NB4 (cell line): ENCODE measurements at places on chromosomes 12 and 14.

DNA sequence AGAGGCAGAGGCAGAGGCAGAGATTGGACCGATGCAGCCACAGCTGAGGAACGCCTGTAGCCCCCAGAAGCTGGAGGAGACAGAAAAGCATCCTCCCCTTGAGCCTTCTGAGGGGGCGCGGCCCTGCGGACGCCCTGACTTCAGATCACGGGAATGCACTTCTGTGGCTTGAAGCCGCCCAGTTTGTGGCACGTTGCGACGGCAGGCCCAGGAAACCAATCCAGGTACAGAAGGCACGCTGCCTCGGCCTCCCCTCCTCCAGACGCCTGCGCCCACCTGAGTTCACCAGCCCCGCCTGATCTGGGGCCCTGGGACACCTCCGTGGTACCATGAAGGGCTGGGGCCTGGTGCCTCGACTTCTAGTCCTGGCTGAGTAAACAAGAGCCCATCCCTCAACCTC, 82.0 kb downstream of the NCOR2 start:
- DNase-seq, result no peak

- DNase-seq, result peak; percentile 70
These were observed 6.9 kb upstream of the TUBA1A start for GRCh38 chr12:49195736-49196135.

DNA sequence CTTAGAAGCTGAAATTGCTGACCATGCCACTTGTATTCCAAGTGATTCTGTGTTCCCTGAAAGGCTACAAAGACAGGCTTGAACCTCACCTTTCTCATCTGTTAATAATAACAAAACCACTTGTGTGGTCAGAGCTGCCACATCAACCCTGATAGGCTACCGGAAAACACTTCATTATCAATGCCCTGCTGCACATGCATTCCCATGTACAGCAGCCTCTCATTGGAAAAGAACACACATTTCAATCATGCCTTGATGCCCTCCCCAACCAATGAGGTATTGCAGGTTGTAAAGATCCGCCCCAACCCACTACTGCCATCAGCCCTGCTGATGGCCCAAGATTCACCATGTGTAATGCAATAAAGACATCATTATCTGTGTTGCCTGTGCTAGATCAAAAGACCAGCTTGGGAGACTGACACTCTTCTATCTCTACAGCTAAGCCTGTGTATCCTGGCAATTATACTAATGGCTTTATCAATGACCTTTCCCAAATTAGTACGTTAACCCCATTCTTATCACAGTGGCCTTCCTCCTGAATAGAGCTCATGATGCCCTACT, 2.8 kb downstream of the GPR19 start:
- no peak for DNase-seq

DNA sequence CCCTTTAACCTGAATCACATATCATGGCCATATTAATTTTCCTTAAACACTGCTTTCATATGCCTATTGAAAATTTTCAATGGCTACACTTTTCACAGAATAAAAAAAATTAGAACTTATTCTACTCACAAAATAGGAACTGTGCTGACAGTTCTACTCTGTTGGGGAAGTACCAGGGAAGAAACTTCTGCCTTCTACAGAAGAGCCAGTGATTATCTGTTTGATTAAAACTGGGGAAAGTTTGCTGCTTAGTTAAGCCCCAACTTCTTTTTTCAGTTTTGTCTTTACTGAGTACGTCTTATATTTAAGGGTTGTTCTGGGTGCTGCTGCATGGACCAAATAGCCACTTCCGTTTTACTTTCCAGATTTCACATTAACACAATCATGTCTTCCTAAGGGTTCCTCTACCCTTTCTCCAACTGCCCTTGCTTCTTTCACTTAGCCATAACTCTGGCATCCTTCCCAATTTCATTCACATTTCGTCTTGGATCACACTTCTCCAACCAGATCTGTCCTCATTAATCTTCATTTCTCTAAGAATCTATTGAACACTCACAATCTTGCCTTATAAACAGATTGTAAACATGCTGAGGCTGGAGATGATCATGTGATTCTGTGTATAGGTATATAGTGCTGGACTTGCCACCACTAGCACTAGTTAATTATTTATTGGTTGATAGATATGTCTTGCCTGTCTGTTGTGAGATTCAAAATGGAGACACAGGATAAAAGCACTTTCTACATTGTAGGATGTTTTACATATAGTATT, 1.9 kb upstream of the SEL1L start:
- DNase-seq, result no peak

DNA sequence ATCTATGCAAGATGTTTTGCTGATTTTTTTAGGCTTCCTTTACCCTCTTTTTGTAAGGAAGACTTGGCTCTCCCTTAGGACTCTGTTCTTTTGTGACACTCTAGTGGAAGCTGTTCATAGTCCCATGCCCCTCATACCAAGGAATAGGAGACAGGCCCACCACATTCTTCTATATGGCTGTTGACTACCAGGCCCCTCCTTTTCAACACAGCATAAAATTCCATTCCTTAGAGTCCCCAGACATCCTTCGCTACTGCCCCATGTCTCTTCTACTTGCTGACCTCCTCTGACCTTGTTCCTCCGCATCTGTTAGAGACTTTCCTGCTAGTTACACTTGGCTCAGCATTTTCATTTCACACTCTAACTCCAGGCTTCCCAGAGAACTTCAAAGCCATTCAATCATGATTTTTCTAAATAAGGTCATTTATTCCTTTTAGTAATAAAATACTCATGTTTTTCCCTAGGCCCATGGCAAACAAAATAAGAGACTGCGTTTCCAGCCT, 9.7 kb downstream of the PIK3C2G start:
- no peak for DNase-seq

DNA sequence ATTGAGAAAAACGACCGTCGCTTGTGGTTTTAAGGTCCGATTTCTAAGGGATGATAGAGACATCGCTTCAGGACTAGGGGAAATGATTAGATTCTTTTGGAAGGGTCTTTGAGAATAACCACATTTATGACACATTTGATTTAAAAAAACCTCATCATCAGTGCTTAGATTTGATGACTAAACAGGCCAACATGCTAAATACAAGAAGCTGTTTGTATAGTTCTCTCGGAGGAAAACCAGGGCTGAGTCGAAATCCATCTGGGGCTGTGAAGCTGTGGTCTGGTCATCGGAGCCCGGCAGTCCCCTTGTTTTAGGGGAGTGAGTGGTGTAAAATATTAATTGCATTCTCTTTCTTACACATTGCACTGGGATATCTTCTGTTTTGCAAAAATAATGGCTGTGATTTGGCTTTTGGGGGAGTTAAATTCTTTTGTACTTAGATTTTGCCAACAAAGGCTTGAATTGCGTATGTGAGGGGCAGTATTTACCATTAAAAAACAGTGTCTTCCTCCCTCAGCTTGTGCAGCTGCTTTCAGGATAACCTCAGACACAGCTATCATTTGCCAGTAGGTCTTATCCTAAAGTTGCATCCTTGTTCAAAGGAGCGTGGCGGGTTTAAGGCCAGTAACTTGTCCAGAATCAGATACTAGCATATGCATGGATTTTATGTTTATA, 550 bp downstream of the GNG2 start:
- DNase-seq, result no peak

DNA sequence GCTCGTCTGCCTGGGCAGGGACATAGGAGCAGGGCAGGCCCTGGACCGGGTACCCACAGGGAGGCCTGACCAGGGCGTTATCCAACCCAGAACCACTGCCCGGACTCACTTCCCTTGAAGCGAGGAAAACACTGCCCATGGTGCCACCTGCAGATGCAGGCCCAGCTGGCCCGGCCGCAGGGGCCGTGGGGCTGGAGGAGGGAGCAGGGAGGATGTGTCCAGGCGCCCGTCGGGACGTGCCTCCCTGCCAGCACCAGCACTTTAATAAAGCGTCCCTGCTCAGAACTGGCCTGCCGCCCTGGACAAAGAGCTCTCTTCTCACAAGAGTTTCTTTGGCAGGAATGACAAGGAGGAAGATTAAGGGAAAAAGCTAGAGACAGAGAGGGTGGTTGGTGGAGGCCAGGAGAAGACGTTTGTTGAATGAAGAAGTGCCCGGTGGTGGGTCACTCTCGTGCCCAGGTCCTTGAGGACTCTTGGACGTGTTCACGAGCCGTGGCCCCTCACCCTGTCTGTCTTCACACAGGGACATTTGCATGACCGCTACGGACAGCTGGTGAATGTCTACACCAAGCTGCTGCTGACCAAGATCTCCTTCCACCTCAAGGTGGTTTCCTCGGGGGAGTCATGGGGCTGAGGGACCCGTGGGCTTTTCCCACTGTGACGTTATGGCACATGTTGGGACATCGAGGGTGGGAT, 14.2 kb downstream of the HIP1R start:
- DNase-seq, result no peak

DNA sequence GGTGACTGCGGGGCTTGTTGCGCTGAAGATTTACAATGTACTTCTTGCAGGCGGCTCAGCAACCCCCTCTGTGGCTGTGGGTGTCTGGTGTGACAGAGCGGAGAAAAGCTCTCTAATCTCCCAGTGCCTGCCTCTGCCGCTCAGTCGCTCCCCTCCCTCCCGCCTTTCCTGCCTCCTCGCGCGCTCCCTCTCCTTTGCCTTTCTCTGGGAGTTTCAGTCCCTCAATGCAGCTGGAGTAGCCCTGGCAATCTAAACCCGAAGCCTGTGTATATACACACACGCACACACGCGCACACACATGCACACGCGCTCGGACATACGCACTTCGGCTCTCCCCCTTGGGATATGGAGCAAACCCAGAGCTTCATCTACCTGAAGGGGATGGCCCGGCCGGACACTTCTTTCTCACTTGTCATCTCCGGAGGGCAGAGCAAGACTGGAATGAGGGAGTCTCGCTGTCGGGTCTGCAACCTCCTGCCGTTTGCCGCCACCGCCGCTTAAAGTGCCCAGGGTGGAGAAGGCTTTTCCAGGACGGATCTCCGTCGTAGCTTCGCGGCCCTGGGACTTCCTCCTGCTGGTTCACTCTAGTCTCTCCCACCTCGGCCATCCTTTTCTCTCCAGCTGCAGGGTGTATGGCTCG, 599 bp upstream of the TRHDE start:
- no peak for DNase-seq

- DNase-seq, result no peak
These were observed 342.1 kb upstream of the RGS6 start for GRCh38 chr14:71590131-71590530.

- no peak for DNase-seq
These were observed 251.5 kb upstream of the USP15 start for GRCh38 chr12:62008703-62009102.

GRCh38 chr14:92726933-92727262, 21.5 kb downstream of the LGMN start:
- DNase-seq, result no peak

DNA sequence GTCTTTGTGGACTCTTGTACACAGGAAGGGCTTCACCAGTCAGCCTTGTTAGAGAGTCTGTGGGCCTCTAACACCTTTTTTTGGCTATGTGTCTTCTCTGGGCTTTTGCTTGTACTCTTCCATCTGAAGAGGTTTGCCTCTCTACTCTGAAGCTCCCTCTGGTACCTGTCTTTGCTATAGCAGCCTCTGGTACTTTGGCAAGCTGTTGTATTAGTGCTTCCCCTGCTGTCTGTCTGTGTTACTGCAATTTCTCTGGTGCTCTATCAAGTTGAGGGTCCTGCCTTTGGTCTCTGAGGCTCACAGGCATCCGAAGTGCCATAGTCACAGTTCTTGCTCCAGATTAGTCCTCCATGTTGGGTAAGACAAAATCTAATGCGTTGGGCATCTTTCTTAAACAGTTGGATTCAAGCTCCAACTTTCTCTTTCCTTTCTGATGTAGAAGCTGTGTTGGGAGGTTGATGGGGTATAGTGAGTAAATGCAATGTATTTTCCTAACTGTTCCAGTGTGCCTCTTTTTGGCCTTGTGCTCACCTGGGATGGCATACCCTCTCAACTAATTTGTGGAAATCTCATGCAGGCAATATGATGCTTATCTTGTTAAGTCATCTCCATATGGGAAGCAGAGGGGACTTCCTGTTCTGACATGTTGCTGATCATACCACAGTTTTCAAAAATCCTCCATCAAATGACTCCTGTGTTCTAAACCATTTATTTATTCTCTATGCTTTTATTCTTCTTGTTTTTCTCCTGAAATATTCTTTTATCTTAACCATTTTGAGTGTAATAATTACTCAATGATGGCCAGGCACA, 88.8 kb downstream of the ATF7IP start:
- peak; percentile 51 for DNase-seq

DNA sequence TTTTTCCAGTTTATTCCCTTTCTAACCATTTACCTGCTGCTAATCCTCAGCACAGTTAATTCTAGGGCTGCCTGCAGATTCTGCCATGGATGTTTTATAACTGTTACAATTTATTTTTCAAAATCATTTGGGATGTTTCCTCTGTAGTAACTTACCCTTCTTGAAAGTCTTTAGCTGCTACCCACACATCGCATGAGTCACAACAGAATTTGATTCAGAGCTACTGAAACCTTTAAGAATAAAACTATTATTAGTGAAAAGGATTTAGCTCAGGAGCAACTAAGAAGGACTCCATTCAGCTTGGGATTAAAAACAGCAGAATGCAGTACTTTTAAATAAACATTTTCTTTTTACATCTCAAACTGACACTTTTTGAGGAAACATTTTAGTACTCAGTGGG, 41.7 kb upstream of the RGS6 start:
- DNase-seq, result no peak

- no peak for DNase-seq
These were observed 10.4 kb downstream of the POLE2 start for GRCh38 chr14:49677643-49678042.

GRCh38 chr12:24463375-24463774, 485.5 kb downstream of the BCAT1 start:
- DNase-seq, result no peak

DNA sequence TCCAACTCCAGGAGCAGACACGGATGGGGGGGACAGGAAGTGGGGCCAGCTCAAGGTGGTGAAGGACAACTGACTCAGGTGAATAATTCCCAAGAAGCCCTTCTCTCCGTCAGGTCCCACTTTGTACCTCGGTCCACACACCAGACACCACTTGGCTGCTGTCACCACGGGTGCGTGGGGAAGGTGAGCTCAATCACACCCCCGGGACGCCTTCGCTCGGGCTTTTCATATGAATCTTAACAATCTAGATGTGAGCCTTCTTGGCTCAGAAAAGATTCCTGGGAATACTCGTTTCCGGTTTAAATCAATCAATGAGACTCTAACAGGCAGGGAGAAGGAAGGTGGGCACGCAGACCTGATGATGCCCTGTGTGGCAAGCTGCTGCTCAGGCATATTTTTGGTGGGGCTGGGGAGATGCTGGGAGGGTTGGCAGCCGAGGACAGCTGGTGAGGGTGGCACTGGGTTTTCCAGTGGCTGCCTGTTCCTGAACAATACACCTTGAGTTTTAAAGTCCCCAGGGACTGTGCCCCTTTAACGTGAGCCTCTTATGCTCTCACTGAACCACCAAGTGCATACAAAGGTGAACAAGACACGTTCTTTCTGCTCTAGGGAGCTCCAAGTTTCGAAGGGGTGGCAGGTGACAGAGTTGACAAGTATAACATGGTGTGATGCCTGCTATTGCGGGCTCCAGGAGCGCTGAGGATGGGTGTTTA, 5.1 kb downstream of the TESC start:
- no peak for DNase-seq
